Kasumi-1 (cell line): ENCODE measurements at places on chromosomes 7 and 10.

- DNase-seq, result no peak
Observed at GRCh38 chr7:50868426-50869100, 85.9 kb upstream of the GRB10 start.

DNA sequence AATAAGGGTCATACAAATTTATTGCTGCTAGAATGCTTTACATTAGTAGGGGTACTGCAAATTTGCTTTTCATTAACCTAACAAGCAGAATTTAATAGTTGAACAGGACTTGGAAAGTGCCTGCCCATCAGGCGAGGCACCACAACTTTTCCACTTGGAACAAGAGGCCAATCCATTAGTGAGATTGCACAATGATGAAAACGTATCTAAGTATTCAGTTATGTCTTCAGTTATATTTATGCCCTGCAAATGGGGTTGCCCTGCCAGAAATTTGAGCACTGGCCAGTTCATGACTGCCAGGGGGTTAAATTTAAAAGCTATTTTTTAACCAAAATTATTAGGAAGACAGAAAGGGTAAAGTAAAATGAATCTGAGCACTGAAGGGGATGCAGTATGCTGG lies 111.1 kb upstream of the PALS2 start:
- DNase-seq, result no peak

DNA sequence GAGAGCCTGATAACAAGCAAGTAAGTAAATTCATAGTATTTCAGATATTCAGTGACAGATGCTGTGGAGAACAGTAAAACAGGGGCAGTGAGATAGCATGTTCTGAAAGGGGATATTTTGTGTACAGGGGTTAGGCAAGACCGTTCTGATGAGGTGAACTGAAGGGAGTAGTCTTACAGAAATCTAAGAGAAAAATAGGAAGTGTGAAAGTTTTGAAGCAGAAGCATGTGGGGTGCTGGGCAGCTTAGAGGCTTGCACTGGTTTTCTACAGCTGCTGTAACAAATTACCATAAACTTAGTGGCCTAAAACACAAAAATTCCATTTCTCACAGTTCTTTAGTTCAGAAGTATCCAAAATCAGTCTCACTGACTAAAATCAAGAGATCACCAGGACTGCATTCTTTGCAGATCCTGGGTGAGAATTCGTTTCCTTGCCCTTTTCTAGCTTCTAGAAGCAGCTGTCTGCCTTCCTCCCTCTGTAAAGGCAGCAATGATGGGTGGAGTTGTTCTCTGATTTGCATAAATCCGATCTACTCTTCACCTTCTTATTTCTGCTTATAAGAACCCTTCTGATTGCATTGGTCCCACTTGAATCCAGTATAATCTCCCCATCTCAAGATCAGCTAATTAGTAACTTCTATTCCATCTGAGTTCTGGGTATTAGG lies 7.5 kb upstream of the KLF14 start:
- DNase-seq, result no peak

DNA sequence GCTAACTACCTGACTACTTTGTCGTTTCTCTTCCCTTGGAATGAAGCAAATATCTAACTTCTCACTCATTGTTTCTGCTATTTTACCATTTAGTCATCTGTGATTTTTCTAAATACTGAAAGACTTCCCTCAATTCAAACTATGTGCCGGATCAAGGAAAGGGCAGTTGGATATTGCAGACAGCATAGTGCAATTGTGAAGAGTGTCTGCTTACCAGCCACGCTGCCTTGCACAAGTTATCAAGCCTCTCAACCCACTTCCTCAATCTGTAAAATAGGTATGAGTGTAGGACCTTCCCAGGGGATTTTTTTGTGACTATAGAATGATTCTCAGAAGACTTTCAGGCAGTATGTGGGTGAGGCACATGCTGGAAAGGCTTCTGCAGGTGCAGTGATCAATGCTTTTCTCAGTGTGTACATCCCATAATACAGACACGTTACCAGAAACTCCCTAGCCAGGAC lies 54.3 kb downstream of the EGFR start:
- no peak for DNase-seq
